Effector CD8-positive, alpha-beta T cell (primary cell): ENCODE measurements at places on chromosomes 3 and 15.
A peak's percentile ranks its signal among the peaks of the same experiment; 100 is the strongest.

GRCh38 chr3:192259661-192260060 lies 467.7 kb downstream of the FGF12 start:
- DNase-seq, result no peak

- DNase-seq, result no peak
These were observed 910.7 kb downstream of the TBL1XR1 start for GRCh38 chr3:176286476-176287085.

DNA sequence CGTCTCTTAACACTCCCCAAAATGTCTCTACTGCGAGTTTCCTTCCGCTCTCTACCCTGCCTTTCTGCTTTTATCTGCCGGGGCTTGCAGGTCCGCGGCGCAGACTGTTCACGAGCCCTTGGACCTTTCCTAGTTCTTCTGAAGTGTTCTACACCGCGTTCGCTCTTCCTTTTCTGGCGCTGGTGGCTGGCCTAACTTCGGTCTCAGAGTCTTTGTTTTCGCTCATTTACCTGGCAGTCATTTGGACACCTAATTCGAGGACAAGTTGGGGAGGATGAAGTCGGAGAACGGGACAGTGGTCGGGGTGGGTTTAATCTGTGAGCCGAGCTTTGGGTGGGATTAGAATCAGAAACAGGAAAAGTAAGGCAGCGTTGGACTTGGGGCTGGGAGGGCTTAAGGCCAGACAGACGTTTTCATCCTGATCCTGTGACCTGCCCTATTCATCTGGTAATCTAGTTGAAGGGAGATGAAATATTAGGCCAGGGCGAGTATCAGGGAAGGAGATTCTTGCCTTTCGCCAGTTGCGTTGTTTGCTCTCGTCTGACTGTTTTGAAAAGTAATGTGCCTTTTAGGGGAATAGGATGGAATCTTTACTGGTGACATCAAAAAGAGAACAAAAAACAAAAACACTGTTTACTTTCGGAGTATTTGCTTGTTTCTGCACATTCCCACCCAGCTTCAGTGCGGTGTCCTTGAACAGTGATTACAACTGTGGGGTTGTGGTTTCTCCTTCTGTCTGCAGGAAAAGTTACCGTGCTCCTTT lies 1.8 kb downstream of the DIPK2A start:
- DNase-seq, result peak; percentile 39

GRCh38 chr15:70092464-70093027 lies 5.2 kb downstream of the TLE3 start:
- DNase-seq, result no peak

DNA sequence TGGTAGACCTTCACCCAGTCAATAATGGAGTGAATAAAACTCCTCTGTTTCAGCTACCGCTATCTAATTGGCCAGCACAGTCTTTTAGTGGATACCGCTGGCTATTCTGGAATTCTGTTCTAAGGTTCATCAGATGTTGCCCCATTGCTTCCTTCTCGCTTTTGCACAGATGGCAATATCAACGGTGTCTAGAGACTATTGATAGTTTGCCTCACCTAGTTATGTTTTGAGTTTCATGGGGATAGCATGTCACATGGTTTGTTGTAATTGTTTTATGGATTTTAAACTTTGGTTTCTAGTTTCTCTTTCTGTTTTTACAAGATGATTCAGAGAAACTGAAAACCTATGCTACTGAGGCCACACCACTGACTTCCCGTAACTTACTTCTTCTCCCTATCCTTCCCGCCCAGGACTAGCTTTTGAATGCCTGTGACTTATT lies 2.0 kb downstream of the XRN1 start:
- DNase-seq, result no peak

GRCh38 chr3:4061195-4061594 lies 242.0 kb upstream of the SETMAR start:
- no peak for DNase-seq

DNA sequence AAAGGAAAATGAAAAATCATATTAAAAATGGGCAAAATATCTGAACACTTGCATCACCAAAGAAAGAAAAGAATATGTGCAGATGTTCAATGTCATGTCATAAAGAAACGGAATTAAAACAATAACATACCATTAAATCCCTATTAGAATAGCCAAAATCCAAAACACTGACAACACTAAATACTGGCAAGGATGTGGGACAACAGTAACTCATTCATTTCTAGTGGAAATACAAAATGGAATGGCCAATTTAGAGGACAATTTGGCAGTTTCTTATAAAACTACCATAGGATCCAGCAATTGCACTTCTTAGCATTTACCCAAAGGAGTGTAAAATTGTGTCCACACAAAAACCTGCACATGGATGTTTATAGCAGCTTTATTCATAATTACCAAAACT lies 542.5 kb upstream of the UBE2E2 start:
- no peak for DNase-seq

GRCh38 chr3:184574515-184575417 lies 13.2 kb downstream of the EPHB3 start:
- DNase-seq, result no peak

DNA sequence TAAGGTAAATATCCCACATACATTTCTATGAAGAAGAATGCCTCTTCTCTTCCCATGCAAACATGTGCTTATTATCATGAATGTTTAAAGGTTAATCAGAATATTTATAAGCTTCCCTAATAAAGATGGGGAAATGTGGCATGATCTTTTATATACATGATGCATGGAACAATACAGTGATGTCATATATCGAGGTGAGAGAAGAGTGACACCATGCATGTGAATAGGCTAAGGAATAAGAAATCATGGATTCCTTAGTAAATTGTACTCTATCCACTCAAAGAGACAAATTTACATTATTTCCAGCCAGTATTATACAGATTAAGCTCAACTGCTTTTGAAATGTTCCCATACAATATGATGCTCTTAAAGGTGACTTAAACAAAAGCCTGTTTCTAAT lies 1035.3 kb downstream of the ROBO1 start:
- DNase-seq, result no peak

DNA sequence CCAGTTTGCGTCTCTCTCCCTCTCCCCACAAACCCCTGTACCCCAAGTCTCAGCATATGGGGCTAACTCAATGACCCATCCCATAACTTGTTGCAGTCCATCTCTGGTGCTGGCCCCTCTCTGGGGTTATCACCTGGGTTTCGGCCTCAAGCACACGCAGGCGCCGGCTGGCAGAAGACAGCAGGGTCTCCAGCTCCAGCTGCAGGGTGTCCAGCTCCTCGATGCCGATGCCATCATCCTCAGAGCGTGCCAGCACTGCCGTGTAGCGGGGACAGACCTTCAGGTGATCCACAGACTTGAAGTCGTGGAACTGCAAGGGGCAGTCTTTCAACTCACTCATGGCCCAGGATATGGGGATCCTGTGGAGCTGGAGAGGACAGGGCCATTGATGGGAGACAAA lies 1.1 kb downstream of the TADA3 start:
- no peak for DNase-seq

GRCh38 chr3:182470187-182470586 lies 323.1 kb upstream of the ATP11B start:
- no peak for DNase-seq

DNA sequence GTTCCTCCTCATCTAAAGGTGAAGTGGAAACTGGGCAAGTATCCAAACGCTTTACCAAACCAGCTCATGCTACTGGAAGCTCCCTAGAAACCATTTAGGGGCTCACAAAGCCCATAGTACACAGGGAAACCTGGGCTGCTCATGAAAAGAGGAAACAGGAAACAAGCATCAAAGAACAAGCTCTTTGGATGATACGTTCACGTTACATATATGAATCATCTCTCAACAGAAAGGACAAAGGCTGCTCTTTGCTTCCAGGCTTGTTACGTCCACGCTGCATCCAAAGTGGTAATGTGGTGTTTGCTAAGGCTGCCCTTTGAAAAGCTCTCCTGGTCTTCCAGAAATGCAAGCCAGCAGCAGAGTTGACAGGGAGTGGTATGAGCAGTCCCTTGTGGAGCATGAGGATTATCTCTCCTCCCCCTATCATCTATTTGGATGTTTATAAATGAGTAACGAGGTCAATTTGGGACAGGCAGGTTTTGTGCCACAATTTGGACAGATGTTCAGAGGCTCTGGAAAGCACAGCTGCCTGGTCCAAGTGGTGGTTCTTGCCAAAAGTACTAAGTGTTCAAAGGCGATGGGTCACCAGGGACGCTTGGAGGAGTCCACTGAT lies 98.0 kb upstream of the RORA start:
- DNase-seq, result no peak

DNA sequence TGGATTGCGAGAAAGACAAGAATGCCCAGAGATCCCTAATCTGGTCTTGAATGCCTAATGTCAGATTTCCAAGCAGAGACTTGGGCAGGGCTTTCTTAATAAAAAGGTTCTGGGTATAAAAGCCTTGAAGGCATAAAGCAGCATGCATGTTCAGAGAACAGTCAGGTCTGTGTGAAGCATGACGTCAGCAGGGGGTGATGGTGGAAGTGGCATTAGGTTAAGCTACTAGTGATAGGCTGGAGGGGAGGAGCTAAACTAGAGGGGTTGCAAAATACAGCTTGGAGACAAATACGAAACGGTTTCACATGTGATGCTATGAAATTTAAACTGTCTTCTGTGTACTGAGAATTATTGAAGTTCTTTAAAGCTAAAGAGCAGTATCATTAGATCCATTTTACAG lies 125.6 kb downstream of the VPS8 start:
- no peak for DNase-seq

DNA sequence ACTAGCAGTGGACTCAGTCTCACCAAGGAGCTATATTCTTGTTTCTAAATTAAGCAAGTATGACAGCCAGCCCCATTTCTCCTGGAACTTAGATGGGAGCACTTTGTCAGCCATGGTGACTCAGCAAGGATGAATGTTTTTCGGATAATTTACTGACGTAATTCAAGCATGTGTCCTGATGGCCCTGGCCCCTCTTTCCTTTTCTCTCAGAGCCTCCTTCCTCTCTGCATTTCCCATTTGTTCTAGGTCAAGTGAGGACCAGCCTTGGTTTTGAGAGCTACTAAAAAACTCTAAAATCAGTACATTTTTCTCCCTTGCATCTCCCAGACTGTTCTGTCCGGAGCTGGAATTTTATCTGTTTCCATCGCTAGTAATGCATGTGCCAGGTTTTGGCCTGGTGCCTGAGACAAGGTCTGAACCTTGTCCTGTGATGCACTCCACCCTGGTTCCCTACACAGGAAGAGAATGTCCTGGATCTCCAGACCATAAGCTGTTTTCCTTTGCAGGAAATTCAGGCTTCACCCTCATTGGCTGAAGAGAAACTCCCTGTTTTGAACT lies 256.6 kb upstream of the ROPN1 start:
- DNase-seq, result no peak

DNA sequence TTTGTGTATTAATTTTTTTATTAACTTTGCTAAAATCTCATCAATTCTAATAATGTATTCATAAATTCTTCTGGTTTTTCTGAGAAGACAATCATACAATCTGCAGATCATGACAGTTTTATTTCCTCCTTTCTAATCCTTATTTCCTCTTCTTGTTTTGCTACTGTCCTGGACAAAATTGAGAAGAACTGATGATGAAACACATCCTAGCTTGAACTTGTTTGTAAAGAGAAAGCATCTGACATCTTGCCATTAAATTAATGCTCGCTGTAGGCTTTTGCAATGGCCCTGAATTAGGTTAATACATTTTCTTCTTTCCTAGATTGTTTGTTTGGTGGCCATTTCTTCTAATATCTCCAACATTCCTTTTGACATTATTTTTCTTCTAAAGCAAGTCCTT lies 110.9 kb upstream of the TPM1 start:
- DNase-seq, result no peak

- DNase-seq, result no peak
These were observed 18.4 kb downstream of the TM4SF18 start for GRCh38 chr3:149314807-149315578.

- no peak for DNase-seq
These were observed 19.9 kb downstream of the ZNF710 start for GRCh38 chr15:90020936-90021507.

DNA sequence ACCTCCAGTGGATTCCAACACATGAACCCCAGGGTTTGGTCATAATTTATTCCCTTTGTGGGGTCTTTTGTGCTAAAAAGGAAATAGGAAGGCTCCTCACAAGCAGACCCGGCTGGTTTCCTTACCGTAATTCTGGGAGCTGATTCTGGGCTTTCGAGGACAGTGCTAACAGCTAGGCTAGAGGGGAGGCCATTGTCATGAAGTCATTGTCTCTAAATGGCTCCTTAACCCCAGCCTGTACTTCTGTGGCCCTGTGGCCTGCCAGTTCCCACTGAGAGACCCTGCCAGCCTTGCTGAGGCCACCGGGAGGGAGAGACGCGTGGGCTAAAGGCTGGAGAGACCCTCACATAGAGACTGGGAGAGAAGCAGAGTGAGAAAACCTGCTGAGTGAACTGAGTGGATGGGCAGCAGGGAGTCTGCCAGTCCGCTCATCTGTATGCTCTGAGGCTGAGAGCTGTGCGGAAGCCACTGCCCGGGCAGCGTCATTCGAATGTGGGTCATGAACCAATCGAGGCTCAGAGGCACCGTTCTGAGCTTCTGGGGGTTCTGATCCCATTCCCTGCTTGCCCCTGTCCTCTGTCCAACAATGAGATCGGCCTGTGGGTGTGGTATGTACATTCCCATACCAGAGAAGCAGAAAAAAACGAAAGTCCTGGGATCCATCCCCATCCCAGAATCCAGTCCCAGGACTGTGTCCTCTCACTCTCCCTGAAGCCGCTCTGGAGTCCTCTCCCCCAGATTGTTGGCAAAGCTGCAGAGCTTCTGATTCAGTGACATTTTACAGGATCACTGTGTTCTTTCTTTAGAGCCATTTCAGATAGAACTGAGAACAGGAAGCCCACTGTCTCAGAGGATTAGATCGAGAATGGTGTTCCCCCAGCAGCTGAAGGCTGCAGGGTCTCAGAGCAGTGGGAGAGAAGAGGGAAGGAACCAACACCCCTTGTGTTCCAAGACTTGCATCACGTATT lies 21.3 kb upstream of the DGKG start:
- no peak for DNase-seq

GRCh38 chr3:66041828-66042227 lies 3.1 kb upstream of the MAGI1 start:
- DNase-seq, result no peak

- DNase-seq, result no peak
These were observed 9.4 kb downstream of the TERC start for GRCh38 chr3:169755488-169755887.

DNA sequence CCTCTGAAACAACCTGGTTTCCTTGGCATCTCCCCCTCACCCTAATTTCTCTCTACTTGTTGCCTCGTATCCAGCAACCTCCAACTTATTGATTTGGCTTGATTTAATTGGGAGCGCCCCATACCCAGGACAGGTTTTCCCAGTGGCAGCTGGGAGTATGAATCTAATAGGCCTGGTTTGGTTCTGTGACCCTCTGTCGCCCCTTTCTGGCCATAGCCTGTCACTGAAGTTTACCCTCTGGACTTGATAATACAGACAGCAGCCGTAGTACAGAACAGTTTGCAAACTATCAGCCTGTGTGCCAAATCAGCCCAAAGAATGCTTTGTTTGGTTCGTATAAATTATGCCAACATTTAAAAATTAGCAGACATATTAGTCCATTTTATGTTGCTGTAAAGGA lies 525.1 kb upstream of the GOLIM4 start:
- DNase-seq, result no peak

- no peak for DNase-seq
These were observed 73.6 kb upstream of the CGNL1 start for GRCh38 chr15:57302640-57303257.
